ENCODE measurements at places on chromosomes 13 and 19.

DNA sequence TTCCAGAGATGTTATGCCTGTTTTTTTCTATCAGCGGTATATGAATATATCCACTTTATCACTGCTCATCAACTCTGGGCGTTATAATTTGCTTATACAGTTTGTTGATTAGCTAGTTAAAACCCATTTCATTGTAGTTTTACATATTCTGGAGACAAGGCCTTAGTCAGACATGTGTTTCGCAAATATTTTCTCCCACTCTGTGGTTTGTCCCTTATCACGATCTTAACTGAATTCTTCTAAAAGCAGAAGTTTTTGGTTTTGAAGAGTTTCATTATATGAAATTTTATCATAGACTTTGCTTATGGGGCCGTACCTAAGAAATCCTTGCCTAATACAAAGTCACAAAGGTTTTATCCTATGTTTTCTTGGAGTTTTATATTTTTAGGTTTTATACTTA lies 84.6 kb downstream of the FRY start:
- no peaks in the 10 kb centered on the region for H3K27me3 ChIP-seq
- H3K4me1 ChIP-seq: peaks cover 29% of the 10 kb centered on the region
- no peaks in the 10 kb centered on the region for H3K36me3 ChIP-seq
- no peak overlapping the region for H3K4me3 ChIP-seq
- no peak overlapping the region for H3K27ac ChIP-seq

DNA sequence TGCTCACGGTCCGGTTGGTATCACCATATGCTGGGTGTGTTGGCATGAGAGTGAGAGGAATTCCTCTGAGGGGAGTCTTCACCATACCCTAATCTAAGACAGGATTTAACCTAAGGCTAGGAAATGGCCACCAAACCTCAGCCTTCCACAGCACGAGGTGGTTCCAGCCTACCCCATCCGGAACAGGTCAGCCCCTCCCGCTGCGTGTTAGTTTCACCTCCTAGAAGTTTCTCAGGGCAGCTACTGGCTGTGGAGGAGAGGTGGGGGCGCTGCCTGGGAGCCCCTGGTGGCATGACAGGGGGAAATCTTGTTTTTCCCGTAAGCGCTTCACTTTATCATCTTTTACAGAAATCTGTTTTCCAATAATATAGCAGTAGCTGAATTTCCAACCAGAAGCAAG lies 55.1 kb downstream of the RGCC start:
- no peak for DNase-seq
- H3K4me1 ChIP-seq: no peaks in the 10 kb centered on the region
- H3K27ac ChIP-seq: no peak overlapping the region
- no peaks in the 10 kb centered on the region for H3K27me3 ChIP-seq
- no peaks in the 10 kb centered on the region for H3K36me3 ChIP-seq
- no peak overlapping the region for H3K4me3 ChIP-seq

DNA sequence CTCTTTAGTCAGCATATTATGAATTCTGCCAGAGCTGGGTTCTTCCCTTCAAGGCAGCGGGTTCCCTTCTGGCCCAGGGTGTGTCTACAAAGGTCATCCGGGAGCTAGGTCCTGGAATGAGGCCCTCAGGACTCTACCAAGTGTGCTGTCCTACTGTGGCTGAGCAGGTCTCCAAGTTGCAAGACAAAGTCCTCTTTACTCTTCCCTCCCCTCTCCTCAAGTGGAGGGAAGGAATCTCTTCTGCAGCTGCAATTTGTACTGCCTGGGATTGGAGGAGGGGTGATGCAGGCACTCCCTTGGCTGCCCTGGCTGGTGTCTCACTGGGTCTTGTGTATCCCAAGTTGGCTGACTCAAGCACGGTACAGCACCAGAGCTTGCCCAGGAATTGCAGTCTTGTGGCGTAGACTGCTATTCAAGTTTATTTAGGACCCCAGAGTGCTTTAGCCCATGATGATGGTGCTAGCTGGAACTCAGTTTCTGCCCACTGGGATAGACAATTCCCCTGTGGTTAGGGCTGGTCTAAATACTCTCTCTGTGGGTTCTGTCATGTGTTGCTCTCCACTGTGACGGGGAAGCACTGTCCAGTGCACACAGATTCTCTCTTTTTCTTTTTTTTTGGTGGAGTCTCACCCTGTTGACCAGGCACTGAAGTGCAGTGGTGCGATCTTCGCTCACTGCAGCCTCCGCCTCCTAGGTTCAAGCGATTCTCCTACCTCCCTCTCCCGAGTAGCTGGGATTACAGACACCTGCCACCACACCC lies 28.5 kb downstream of the RFC3 start:
- H3K36me3 ChIP-seq: peaks cover 3% of the 10 kb centered on the region
- no peaks in the 10 kb centered on the region for H3K27me3 ChIP-seq
- H3K27ac ChIP-seq: no peak overlapping the region
- no peak overlapping the region for H3K4me3 ChIP-seq
- no peaks in the 10 kb centered on the region for H3K4me1 ChIP-seq
- DNase-seq: no peak

DNA sequence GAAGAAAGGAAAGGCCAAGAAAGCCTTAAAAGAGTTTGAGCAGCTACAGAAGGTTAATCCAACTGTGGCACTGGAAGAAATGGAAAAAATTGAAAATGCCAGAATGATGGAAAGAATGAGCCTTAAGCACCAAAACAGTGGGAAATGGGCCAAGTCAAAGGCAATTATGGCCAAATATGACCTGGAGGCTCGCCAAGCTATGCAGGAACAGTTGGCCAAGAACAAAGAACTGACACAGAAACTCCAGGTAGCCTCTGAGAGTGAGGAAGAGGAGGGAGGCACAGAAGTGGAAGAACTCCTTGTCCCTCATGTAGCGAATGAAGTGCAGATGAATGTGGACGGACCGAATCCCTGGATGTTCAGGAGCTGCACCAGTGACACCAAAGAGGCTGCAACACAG lies 5.1 kb downstream of the UTP14C start:
- H3K36me3 ChIP-seq: peaks cover 45% of the 10 kb centered on the region
- H3K4me3 ChIP-seq: no peak overlapping the region
- DNase-seq: no peak
- H3K27ac ChIP-seq: no peak overlapping the region
- H3K27me3 ChIP-seq: no peaks in the 10 kb centered on the region

GRCh38 chr19:29535214-29535831 lies 9.5 kb downstream of the VSTM2B start:
- DNase-seq: peak; percentile 13
- no peaks in the 10 kb centered on the region for H3K4me1 ChIP-seq
- H3K27ac ChIP-seq: no peak overlapping the region
- H3K36me3 ChIP-seq: no peaks in the 10 kb centered on the region
- H3K4me3 ChIP-seq: no peak overlapping the region
- H3K27me3 ChIP-seq: peaks cover 11% of the 10 kb centered on the region

DNA sequence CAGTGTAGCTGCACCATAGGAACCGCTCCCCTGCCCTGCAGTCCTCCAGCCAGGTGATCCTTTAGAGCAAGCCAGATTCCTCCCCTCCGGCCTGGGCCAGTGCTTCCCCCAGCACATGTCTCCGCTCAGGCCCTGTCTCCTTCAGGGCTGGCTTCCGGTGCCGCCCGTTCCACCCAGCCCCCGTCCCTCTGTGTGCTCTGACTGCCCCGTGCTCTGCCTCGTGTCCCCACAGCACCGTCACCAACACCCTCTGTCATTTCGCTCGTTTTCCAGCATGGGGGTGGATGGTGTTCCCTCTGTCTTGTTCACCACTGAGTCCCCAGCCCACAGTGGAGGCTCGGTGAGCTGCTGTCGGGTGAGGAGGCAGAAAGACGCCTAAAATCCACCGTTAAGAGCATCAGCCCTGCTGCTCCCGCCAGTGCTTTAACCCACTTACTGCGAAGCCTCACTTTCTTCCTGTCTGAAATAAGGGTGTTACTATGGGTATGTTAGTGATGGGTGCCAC lies 54.5 kb downstream of the TSSK6 start:
- H3K36me3 ChIP-seq: peaks cover 4% of the 10 kb centered on the region
- H3K4me3 ChIP-seq: peak overlapping the region; percentile 7
- peak; percentile 83 for DNase-seq
- H3K4me1 ChIP-seq: peaks cover 63% of the 10 kb centered on the region
- peak overlapping the region; percentile 74 for H3K27ac ChIP-seq
- H3K27me3 ChIP-seq: no peaks in the 10 kb centered on the region

DNA sequence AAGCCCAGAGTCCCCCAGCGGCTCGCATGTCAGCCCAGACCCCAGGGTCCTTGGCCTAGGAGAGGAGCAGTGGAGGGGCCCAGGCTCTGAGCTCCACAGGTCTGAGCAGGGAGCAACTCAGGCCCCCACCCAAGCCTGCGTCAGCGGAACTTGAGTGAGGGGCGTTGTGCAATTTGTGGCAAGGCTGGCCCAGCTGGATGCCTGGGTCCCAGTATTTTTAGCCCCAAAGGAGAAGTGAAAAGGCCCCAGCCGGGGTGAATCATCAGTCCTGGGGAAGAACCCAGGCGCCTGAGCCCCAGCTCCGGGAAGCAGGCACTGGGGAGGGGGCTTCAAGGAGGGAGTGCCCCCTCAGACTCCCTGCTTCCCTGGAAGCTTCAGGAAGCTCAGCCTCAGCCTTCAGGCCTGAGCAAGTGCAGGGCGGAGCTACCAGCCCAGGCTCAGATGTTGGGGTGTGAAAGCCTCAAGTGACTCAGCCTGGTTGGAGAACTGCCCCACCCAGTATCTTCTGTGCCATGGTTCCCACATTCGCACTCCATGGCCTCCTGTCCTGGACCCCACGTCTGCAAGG lies 7.2 kb downstream of the MED29 start:
- peaks cover 39% of the 10 kb centered on the region for H3K36me3 ChIP-seq
- H3K27ac ChIP-seq: peak overlapping the region; percentile 11
- H3K4me1 ChIP-seq: peaks cover 56% of the 10 kb centered on the region
- H3K27me3 ChIP-seq: no peaks in the 10 kb centered on the region
- H3K4me3 ChIP-seq: no peak overlapping the region
- peak; percentile 84 for DNase-seq

- peak overlapping the region; percentile 64 for H3K27ac ChIP-seq
- H3K27me3 ChIP-seq: no peaks in the 10 kb centered on the region
- H3K4me1 ChIP-seq: peaks cover 3% of the 10 kb centered on the region
- peak; percentile 70 for DNase-seq
Measured at GRCh38 chr13:72920097-72920496, 138.2 kb downstream of the PIBF1 start.

DNA sequence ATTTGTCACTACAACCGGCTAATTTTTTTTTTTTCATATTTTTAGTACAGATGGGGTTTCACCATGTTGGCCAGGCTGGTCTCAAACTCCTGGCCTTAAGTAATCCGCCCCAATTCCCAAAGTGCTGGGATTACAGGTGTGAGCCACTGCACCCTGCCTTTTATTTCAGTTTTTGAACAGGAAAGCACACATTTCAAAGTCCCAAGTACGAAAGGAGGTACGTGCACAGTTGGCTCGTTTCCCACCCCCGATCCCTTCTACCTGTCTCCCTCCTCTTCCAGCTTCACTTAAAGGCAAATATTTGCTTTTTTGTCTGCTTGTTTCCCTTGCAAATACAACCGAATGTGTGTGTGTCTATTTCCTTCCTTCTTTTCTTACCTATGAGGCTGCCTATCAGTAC lies 30.5 kb downstream of the ZIC5 start:
- H3K4me3 ChIP-seq: no peak overlapping the region
- DNase-seq: no peak
- no peak overlapping the region for H3K27ac ChIP-seq
- H3K27me3 ChIP-seq: no peaks in the 10 kb centered on the region

GRCh38 chr13:97810152-97810551 lies 143.3 kb upstream of the IPO5 start:
- no peaks in the 10 kb centered on the region for H3K27me3 ChIP-seq
- no peak overlapping the region for H3K4me3 ChIP-seq
- no peak for DNase-seq
- H3K27ac ChIP-seq: no peak overlapping the region
- H3K4me1 ChIP-seq: no peaks in the 10 kb centered on the region

DNA sequence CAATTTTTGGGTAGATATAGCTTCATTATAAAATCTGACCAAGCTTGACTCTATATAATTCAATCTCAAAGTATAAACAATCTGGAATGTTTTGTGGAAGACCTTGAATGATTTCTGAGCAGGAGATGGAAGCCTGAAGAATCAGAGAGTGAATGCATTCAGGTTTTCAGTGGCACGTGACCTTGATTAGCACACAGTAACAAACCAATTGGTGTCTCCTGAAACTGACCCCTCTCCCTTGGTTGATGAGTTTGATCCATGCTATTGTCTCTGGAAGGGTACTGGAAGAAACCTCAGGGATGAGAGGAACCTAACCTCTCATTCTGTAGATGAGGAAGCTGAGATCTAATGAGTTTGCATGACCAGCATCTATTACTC lies 39.6 kb downstream of the PCDH8 start:
- H3K27ac ChIP-seq: no peak overlapping the region
- H3K4me3 ChIP-seq: no peak overlapping the region

DNA sequence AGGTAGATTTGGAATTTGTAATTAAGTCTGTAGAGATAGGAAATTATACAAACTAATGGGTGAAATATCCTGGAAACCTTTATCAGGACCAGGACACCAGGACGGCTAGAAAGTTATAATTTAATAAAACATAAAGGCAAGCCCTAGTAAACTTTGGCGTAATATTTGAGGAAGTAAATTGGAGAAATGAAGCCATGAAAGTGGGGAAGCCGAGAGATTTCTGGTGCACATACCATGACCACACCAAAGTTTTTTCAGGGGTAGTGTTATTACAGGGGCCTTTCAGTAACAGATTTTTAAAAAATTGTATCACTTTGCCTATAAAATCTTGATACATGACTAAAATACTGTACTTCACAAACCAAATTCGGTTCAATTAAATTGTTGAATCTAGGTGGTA lies 54.7 kb upstream of the URAD start:
- no peak overlapping the region for H3K4me3 ChIP-seq
- no peaks in the 10 kb centered on the region for H3K4me1 ChIP-seq
- no peak for DNase-seq
- H3K27me3 ChIP-seq: no peaks in the 10 kb centered on the region
- no peak overlapping the region for H3K27ac ChIP-seq

DNA sequence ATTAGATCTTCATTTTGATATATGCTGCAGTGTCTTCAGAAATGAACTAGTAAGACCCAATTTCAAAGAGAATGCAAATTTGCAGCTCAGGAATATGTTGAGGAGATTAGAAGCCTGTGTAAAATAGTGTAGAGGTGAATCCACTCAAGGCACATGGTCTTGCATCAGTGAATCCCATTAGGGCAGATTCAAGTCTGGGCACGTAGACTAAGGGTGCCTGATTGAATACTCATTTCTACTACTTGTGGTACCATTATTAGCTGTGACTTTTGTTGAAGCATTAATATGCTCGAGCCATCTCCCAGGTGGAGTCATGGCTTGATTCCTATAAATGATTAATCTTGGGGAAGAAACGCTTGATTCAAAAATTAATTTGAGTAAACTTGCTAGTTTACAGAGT lies 129.4 kb downstream of the AKAP11 start:
- H3K27me3 ChIP-seq: no peaks in the 10 kb centered on the region
- H3K27ac ChIP-seq: no peak overlapping the region
- DNase-seq: no peak
- no peaks in the 10 kb centered on the region for H3K36me3 ChIP-seq

GRCh38 chr13:111047326-111047725 lies 67.8 kb upstream of the ARHGEF7 start:
- H3K4me1 ChIP-seq: no peaks in the 10 kb centered on the region
- no peak for DNase-seq
- no peaks in the 10 kb centered on the region for H3K27me3 ChIP-seq
- no peaks in the 10 kb centered on the region for H3K36me3 ChIP-seq
